ENCODE measurements at places on chromosomes 13 and 19.

GRCh38 chr19:8684001-8684902 is 14.3 kb downstream of the ACTL9 start:
- no peak for DNase-seq

GRCh38 chr19:40266119-40266518 is 19.0 kb downstream of the AKT2 start:
- peak; percentile 82 for DNase-seq

GRCh38 chr13:30744681-30745077 is 9.3 kb downstream of the ALOX5AP start:
- DNase-seq, result no peak

- DNase-seq, result no peak
Measured at GRCh38 chr13:73365252-73365651, 306.4 kb downstream of the KLF5 start.

- no peak for DNase-seq
Measured at GRCh38 chr13:72185776-72186175, 318.8 kb upstream of the DACH1 start.

- no peak for DNase-seq
Measured at GRCh38 chr13:48977286-48977625, 1.5 kb downstream of the FNDC3A start.

- no peak for DNase-seq
Measured at GRCh38 chr19:3285647-3286176, 61.3 kb downstream of the CELF5 start.

GRCh38 chr19:40465025-40465556 is 454 bp downstream of the BLVRB start:
- DNase-seq, result no peak

GRCh38 chr19:16026131-16026530 is 50.2 kb upstream of the TPM4 start:
- no peak for DNase-seq

GRCh38 chr13:100203696-100204367 is 114.9 kb downstream of the PCCA start:
- no peak for DNase-seq

GRCh38 chr19:10835089-10835753 is 791 bp downstream of the TMED1 start:
- DNase-seq, result no peak

GRCh38 chr19:52689843-52690368 is 44.9 kb downstream of the ZNF611 start:
- DNase-seq, result peak; percentile 16

GRCh38 chr19:1254081-1254527 is 5.7 kb downstream of the MIDN start:
- DNase-seq, result no peak

DNA sequence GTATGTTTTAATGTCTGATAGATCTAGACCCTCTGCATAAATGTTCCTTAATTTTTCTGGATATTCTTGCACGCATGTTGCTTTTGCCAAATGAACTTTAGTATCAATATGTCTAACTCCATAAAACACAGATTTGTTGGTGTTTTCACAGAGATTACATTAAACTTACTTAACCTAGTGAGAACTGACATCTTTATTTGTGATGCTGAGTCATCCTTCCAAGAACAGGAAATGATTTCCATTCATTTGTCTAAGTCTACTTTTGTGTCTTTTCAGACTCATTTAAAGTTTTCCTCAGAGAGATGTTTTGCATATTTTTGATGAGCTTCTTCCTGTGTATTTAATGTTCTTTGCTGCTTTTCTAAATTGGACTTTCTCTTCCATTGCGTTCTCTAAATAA is 184.0 kb downstream of the SLC7A1 start:
- DNase-seq, result no peak

DNA sequence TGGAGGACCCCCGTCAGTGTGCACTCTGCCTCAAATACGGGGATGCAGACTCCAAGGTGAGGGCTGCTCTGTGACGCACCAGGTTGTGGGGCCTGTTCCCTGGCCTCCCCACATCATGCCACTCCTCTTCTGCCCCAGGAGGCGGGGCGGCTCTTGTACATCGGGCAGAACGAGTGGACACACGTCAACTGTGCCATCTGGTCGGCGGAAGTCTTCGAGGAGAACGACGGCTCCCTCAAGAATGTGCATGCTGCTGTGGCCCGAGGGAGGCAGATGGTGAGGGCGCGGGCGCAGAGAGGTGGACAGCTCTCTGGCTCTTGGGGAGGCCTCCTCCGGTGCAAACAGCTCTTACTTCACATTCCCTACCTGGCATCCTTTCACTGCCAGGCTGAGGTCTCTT is 11.2 kb downstream of the KMT2B start:
- DNase-seq, result no peak

GRCh38 chr19:17580470-17581144 is 25.2 kb downstream of the COLGALT1 start:
- no peak for DNase-seq

- no peak for DNase-seq
Measured at GRCh38 chr19:2248136-2249009, 750 bp upstream of the AMH start.

GRCh38 chr19:45908956-45909355 is 5.6 kb downstream of the NANOS2 start:
- DNase-seq, result no peak

- no peak for DNase-seq
Measured at GRCh38 chr13:46050771-46051170, 1.8 kb downstream of the ZC3H13 start.

GRCh38 chr19:3979289-3979673 is 6.0 kb downstream of the EEF2 start:
- DNase-seq, result no peak

GRCh38 chr19:49133621-49134454 is 14.5 kb downstream of the PPFIA3 start:
- DNase-seq, result no peak

DNA sequence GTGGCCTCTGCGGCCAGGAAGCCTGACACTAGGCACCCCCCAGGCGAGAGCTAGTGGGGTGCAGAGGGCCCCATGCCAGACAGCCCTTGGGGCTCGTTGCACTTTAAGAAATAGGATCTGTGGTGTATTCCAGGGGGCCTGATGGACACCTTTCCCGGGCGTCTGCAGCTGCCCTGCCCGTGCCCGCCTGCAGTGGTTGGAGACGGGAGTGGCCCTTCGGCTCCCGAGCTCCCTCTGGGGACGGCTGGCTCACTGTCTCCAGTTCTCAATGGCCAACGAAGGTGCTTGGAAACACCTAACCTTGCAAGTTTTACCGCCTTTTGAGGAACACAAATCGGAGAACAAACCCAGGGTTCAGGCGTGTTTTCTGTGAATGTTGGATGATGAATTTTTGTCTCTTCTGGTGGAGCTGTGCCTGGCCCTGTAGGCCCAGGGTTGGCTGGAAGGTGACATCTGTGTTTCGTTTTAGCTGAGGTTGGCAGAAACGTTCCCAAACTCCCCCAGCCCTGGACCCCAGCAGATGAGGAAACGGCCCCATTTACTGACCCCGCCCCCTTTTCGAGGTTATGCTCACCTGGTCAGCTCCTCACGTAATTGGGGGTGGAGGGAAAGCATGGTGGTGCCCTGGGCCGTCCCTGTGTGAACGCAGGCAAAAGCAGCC is 17.4 kb upstream of the NPAS1 start:
- DNase-seq, result no peak

- DNase-seq, result no peak
Measured at GRCh38 chr13:113588394-113589111, 4.0 kb downstream of the TFDP1 start.

- peak; percentile 84 for DNase-seq
Measured at GRCh38 chr19:42277821-42278451, 8.9 kb downstream of the CIC start.

DNA sequence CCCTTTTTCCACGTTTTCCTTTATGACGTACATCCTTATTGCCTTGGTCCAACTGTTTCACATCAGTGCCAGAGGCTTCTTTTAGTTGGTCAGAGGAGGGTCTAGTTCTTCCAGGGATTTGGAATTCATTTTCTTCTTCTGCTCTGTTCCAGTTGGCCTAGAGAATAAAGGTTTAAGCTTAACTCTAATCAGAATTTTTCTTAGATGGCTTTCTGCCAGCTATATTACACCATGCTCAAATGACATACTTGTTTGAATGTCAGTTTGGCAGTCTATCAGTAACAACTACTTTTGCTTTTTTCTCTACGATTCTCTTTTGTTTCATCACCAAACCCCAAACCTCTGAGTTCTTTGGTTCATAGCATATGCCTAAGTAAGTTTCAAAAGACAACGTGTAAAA is 16.8 kb downstream of the SPART start:
- no peak for DNase-seq

DNA sequence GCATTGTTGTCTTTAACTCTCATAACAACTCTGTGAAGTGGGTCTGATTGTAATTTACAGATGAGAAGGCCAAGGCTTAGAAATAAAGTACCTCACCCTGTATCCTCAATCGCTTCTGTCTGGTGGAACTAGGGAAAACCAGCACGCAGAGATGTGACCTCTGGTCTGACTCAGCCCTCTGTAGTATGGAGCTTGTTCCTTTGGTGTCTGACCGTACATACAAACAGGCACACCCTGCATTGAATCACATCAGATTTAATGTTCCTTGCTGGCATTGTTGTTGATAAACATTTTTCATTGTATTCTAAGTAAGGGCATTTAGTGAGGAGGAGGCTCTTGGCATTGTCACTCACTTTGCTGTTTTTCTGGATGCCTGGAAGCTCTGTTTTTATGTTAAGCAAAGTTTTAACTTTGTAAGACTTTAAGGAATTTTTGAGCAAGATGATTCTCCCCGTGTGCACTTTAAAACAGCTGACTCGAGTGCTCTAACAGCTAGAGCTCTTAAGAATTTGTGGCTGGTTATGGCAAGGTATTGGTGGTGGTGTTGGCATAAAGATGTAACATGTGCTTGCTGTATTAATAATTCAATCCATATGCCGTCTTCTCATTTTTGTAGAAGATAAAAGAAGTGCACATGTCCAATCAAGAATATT is 89.0 kb upstream of the SPATA13 start:
- no peak for DNase-seq

GRCh38 chr13:78524936-78525335 is 78.4 kb downstream of the POU4F1 start:
- DNase-seq, result no peak

DNA sequence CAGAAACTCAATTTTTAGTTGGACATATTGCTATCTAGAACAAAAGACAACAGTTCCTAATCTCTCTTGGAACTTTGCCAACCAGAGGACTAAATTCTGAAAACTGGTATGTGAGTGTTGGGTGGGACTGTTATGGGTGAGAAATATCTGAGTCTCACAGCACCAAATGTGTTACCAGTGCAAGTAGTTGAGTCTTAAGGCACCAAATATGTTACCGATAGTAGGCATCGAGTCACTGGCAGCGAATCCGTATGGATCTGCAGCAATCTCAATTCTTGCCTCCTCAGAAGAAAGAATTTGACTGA is 575.2 kb downstream of the DACH1 start:
- no peak for DNase-seq

GRCh38 chr13:109615721-109616420 is 170.5 kb downstream of the IRS2 start:
- no peak for DNase-seq

DNA sequence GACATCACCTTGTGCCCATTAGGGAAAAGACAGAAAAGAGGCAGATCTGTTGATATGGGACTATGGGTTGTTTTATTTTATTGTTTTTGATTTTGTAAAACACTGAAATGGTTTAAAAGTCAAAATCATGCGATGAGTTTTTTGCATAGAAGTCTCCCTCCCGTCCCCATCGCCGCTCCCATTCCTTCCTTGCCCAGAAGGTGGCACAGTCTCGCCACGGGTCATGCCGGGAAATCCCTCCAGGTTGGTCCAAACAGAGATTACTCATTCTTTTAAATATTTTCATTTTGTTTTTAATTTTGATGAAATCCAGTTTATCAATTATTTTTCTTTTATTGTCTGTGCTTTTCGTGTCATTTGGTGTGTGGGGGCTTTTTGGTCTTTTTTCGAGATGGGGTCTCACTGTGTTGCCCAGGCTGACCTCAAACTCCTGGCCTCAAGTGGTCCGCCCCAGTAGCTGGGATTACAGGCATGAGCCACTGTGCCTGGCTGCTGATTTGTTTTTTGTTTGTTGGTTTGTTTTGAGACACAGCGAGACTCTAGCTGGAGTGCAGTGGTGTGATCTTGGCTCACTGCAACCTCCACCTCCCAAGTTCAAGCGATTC is 9.2 kb downstream of the PGPEP1 start:
- DNase-seq, result peak; percentile 48

DNA sequence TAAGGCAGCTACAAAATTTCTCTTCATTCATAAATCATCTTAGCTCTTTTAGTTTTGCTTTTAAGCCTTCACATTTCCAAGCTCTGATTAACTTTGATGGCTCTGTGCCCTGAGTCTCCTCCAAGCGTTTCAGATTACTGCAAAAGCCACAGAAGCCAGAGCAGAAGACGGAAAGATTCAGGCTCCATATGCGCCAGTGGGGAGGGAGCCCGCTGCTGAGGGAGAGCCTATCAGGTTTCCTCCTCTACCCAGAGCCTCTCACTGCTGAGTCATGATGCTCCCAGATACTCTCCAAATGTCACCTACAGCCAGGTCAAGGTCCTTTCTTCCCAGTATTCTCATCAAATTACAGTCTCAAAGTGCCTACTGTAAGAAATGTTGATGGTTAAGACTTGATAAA is 193.6 kb downstream of the RAP2A start:
- peak; percentile 62 for DNase-seq

DNA sequence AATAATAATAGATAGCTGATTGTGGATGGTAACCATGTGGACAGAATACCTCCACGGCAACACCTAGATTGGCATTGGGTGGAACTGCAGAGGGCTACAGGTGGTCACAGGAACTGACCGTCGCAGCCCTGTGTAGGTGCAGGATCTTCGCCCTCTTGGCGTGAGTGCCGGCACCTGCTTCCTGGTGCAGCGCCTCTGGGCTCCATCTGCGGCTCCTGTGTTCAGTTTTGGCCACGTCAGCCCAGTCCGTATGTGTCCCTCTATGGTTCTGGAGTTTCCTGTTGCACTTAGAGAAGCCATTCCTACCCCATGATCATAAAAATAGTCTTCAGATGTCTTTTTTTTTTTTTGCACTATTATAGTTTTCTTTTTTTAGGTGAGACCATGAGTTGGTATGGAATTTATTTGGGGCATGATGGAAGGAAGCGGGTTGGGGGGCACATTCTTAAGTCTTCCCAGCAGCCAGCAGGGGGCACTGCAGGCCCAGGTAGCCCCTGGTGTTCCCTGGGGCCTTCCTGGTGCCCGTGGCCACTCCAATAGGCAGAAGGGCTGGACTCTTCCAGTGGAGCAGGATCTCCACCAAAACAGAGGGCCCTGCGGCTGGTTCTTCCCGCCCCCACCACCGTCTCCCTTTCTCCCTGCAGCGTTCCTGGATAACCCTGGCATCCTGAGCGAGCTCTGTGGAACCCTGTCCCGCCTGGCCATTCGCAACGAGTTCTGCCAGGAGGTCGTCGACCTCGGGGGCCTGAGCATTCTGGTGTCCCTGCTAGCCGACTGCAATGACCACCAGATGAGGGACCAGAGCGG is 10.1 kb upstream of the SLC25A42 start:
- peak; percentile 44 for DNase-seq

- DNase-seq, result no peak
Measured at GRCh38 chr13:60787083-60787482, 390.1 kb downstream of the TDRD3 start.

All from posterior cingulate gyrus (tissue), 11 donors.